Panc1 (cell line): ENCODE measurements at places on chromosomes 4 and X. TPM values are rescaled to one million over a fixed set of nuclear protein-coding genes. Genes with fewer than 3 reads are reported as not detected.

- H3K27ac ChIP-seq, result no peak overlapping the region
- H3K4me3 ChIP-seq, result no peak overlapping the region
- H3K4me1 ChIP-seq, result peaks cover 13% of the 10 kb centered on the region; the same call in 1 of the 2 replicates
- DNase-seq, result no peak
- no peaks in the 10 kb centered on the region for H3K36me3 ChIP-seq
Measured at GRCh38 chrX:134721766-134722532, 63.7 kb upstream of the PLAC1 start.

The HTRA3 gene
- total RNA-seq, result 0.98 TPM

DNA sequence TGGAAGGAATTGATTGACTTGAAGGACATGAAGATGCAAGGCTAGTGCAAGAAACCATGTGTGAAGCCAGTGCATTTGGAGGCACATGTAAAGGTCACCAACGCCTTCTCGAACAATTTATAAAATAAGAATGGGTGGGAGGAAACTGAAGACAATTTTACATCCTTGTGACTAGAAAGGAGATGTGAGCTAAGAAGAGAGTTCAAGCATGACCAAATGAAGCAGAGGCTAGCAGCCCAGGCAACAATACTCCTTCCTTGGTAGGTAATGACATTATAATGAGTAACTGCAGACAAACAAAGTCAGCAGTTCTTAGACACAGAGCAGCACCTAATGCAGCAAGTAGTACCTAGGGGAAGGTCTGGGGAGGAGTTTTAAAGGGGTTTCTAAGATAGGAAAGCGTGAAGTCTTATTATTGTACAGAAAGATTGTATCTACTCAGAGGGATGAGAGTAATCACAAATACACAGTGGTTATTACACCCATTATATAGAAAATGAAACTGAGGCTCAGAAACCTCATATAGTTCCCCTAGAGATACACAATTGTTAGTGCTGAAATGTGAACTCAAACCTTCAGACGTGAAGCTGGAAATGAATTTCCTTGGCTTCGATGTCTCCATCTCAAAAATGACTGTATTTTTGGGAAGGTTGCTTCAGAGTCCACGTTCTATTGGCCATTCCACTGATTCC, 56.1 kb downstream of the ATXN3L start:
- no peak overlapping the region for H3K27ac ChIP-seq
- H3K4me3 ChIP-seq, result no peak overlapping the region
- no peaks in the 10 kb centered on the region for H3K4me1 ChIP-seq
- no peaks in the 10 kb centered on the region for H3K36me3 ChIP-seq

GRCh38 chr4:67125636-67126514, 419.4 kb downstream of the CENPC start:
- no peaks in the 10 kb centered on the region for H3K27me3 ChIP-seq
- H3K4me3 ChIP-seq, result no peak overlapping the region
- H3K36me3 ChIP-seq, result no peaks in the 10 kb centered on the region
- H3K27ac ChIP-seq, result no peak overlapping the region
- no peak for DNase-seq
